Activated naive CD8-positive, alpha-beta T cell treated with anti-CD3 and anti-CD28 coated beads, Interleukin-2, amount 10 ng/mL, durations not matched to agents 7 days and 5 days (primary cell): ENCODE measurements at places on chromosomes 1 and 21. TPM values are rescaled to one million over a fixed set of nuclear protein-coding genes. Genes with fewer than 3 reads are reported as not detected.

RHD gene
- total RNA-seq = not detected

- no peak for DNase-seq
These were observed 2.5 kb downstream of the EPHA2 start for GRCh38 chr1:16153096-16153998.

- DNase-seq = no peak
These were observed 265.8 kb upstream of the ST6GALNAC5 start for GRCh38 chr1:76601465-76601864.

RALGPS2 gene
- total RNA-seq = 6.2 TPM

DMBX1 gene
- 0.11 TPM for total RNA-seq

DNA sequence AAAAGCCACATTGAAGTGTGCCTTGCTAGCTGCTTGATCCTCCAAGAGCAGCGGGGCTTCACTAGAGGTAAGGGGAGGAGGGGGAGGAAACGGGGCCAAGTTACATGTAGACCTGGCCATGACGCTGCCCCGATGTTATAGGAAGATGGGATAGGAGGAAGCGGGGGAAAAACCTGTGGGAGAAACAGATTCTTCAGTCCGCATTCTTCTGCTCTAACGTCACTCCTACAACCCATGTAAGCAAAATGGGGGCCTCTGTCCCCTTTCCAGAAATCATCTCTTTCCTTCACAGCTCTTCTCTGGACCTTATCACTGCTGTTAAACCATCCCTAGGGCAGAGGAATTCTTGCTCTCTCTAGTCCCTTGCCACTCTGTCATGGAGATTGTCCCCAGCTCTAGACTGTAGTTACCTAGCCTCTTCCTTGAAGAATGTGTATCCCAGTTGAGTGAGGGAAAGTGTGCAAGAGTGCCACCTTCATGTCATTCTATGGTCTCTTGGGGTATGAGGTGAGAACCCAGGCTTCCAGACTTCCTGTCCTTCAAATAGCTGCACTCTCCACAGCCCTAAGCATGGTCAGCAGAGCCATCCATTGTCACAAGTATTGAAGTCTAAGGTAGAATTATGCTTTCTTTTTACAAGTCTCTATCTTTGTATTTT, 11.4 kb downstream of the PLEKHO1 start:
- no peak for DNase-seq

- DNase-seq = no peak
These were observed 148.5 kb downstream of the LMX1A start for GRCh38 chr1:165207853-165208515.

S100A10 gene
- total RNA-seq = 529 TPM

GRCh38 chr1:51622455-51622913, 5.6 kb downstream of the OSBPL9 start:
- DNase-seq = no peak

GRCh38 chr1:6914706-6915105, 129.5 kb downstream of the CAMTA1 start:
- DNase-seq = no peak

KCNK1 gene
- not detected for total RNA-seq

DNA sequence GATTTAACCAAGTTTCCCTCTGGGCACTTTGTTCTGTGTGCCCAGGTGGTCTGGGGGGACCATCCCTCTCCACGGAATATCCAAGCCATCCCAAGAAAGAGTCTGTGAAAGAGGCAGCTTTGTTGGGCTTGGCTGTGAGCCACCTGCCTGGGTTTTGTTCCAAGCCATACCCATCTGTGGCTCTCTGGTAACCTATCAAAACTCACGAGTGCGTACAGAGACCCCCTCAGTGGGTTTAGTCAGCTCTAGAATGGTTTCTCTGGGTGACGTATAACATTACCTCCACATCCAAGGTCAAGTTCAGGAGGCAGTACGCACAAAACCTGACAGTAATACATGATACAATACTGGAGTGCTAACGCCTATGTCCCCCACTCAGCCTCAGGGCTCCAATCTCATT, 54.2 kb downstream of the DNTTIP2 start:
- DNase-seq = no peak

DNA sequence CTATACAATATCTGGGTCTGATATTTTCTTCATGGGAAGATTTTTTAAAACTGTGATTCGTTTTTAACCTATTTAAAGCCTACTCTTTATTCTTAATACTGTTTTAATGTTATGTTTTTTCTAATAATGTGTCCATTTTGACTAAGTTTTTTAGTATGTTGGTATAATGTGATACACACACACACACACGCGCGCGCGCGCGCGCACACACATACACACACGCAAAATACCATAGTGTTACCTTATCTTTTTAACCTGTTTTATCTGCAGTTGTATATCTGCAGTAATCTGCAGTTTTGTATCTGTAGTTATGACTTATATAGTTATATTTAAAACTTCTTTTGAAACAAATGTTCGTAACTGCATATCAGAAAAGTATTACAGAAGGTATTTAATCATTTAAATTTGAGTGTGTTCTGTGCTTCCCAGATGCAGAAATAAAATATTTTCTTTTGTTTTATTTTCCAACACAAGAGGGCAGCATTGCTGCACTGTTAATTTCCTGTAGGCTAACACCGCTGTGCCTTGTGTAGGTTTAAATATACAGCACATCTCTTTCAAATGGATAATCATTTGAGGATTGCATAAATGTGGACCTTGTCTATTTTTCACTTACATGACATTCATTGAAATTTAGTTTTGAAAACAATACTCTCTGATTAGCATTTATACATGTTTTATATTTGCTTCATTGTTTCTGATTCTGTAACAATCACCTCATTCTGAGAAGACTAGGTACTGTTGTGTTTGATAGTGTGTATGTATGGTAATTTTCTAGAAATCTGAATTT, 166.1 kb downstream of the PDE4B start:
- no peak for DNase-seq

- no peak for DNase-seq
These were observed 41.0 kb upstream of the SYNC start for GRCh38 chr1:32743380-32744070.

- no peak for DNase-seq
These were observed 368.3 kb upstream of the C1orf174 start for GRCh38 chr1:4268262-4268888.

GRCh38 chr1:183180218-183180617, 5.8 kb upstream of the LAMC2 start:
- no peak for DNase-seq

GRIK1 gene
- total RNA-seq = not detected

DNA sequence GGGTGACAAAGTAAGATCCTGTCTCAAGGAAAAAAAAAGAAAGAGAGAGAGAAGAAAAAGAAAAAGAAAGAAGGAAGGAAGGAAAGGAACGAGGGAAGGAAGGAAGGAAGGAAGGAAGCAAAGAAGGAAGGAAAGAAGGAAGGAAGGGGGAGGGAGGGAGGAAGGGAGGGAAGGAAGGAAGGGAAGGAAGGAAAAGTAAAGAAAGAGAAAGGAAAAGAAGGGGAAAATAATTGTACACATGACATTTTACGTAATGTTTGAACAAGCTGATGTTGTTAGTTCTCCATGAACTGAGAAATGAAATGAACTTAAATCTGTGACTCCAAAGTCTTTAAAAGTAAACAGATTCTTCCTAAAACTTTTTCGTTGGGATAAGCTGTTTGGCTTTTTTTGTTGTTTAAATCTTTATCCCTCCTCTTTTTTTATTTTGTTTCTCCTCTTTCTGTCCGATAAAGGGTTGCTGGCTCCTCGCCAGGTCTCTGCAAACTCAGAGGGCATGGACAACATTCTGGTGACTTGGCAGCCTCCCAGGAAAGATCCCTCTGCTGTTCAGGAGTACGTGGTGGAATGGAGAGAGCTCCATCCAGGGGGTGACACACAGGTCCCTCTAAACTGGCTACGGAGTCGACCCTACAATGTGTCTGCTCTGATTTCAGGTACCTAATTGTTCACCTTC, 59.8 kb downstream of the IL12RB2 start:
- no peak for DNase-seq

DNA sequence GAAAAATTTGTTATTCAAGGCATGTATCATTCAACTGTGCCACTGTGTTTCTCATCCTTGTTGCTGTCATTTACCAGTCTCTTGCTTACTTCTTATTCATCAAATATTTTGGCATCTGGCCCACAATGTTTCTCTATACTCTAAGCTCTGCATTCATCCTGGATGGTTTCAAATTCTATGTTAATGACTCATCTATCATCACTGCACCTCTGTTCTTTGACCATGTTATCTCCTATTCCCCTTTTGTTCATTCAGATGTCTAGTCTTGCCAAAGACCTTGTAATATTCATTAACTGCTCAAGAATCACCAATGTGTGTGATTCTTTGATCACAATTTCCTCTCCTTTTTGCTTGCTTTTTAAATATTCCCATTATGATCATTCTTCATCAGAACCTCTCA, 54.6 kb upstream of the PRKACB start:
- DNase-seq = no peak

DCDC2B gene
- total RNA-seq = 0.17 TPM

LHX8 gene
- total RNA-seq = not detected

CLDN17 gene
- not detected for total RNA-seq

GRCh38 chr1:206971029-206971655, 882 bp upstream of the FCAMR start:
- DNase-seq = no peak

- DNase-seq = no peak
These were observed 39.0 kb downstream of the LRP8 start for GRCh38 chr1:53288790-53289429.

DNA sequence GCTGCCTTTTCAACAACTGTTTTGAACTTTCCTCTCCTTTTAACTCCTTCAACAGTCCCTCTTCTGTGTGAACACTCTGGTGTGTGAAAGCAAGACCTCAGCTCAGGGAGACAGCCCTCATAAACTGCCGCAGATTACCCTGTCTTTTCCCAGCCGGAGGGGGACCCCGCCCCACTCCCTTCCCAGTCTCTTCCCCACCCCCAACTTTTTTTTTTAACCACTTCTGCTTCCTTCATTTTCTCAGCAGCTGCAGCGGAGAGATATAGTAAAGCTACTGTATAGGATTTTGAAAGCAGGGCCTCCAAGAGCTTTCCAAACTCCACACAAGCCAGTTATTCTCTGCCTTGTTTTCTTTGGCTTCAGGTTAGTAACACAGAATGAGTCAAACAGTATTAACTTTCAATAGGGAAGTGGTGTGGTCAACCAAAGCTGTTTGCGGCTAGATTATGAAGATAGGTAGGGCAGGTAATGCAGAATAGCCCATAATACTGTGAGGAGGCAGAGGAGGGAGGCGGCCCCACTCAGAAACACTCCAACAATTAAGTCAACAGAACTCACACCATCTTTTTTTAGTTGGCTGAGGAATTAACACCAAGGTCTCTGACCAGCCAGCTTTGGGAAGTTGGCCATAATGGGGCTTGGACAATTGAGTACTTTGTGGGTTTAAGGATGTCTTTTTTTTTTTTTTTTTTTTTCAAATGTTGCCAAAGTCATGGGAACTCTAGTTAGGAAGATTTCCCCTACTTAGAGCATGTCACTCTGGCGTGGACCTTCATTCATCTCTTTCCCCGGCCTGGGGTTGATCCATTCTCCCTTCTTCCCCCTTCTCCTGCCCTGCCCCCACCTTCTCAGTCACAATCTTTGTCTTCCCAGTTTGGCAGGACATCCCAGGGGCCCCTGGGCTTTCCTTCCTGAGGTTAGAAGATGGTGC, 177.0 kb downstream of the CLIC6 start:
- no peak for DNase-seq

DNA sequence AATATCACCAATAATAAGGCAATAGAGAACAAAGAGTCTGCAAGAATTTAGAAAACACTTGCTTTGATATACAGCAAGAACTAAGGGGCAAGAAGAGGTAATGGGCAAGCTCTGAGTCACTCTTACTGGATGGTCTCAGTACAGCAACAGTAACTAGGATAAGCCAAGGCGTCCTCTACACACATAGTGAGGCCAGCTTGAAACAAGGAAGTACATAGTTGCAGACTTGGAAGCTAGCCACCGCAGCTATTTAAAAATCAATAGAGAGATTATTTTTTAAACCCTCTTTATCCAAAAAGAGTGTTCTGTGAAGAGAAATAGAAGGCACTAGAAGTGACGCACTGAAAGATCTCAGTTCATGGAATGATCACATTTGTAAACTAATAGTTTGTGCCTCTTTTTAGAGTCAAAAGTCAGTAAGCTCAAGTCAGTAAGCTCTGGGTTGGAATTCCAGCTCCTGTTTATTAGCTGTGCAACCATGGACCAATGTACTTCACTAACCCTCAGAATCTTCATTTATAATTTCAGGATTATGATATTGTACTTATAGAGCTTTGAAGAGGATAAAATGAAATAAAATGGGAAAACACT, 118.6 kb downstream of the AKT3 start:
- DNase-seq = no peak

KRTAP20-3 gene
- not detected for total RNA-seq

VTCN1 gene
- not detected for total RNA-seq

SLC25A34 gene
- total RNA-seq = 1.6 TPM

DNA sequence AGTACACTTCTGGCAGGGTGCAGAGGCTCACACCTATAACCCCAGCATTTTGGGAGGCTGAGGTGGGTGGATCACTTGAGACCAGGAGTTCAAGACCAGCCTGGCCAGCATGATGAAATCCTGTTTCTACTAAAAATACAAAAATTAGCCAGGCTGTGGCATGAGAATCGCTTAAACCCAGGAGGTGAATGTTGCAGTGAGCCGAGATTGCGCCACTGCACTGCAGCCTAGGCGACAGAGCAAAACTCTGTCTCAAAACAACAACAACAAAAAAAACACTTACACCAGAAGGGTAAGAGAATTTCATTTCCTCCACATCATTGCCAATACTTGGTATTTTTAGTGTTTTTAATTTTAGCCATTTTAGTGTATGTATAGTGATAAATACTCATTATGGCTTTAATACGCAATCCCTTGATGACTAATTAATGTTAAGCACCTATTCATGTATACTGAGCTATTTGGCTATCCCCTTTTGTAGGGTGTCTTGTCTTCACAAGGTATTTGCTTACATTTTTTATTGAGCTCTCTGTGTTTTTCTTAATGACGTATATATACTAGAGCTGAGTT, 77.1 kb upstream of the TNR start:
- DNase-seq = no peak

OR2G6 gene
- total RNA-seq = not detected

DNA sequence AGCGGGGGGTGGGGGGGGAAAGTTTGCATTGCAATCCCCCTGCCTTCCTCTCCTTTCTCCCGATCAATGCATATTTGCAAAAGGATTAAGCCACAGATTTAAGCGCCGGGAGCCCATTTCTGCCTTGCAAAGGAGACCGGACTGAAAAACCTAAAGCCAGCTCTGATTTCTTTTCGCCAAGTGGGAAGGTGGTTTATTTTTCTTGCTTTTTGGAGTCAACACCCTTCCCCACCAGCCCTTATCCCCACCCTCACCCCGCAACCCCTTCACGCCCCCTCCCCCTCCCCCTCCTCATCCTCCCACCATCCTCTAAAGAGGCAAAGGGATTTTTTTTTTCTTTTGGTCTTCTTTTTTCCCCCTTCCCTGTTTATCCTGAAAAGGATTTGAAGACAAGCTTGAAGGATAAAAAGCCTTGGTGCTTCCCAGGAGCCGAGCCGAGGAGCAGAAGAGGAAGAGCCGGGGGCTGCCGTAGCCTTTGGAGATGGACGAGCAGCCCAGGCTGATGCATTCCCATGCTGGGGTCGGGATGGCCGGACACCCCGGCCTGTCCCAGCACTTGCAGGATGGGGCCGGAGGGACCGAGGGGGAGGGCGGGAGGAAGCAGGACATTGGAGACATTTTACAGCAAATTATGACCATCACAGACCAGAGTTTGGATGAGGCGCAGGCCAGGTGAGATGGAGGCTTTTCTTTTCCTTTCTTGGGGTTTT, 513 bp downstream of the PBX1 start:
- DNase-seq = no peak

CHIA gene
- total RNA-seq = not detected
